Mammary epithelial cell (primary cell): ENCODE measurements at places on chromosomes 1 and 21. TPM values are rescaled to one million over a fixed set of nuclear protein-coding genes. Genes with fewer than 3 reads are reported as not detected.

NID1 gene
- polyA plus RNA-seq = 3.7 TPM

GRCh38 chr1:94633051-94633450 is 91.5 kb upstream of the F3 start:
- no peak for DNase-seq

OR10Z1 gene
- not detected for polyA plus RNA-seq

GRCh38 chr1:23159963-23160877 is 8.4 kb downstream of the LUZP1 start:
- no peak for DNase-seq
